GM12865 (cell line): ENCODE measurements at places on chromosomes 4 and X.

DNA sequence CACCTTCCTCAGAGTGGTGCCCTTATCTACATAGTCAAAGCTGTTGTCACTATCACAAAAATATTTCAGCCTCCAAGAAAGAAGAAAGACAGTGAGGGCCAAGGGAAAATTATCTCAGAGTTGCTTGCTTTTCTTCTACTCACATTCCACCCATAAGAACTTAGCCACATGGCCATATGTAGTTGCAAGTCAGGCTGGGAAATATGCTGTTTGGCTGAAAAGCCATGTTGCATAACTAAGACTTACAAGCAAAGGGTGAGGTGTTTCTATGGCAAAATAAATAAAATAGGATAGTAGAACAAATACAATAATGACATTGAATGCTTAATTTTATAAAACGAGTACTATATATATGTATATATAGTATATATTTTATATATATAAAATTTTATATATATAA lies 365.9 kb upstream of the PABPC4L start:
- DNase-seq, result no peak

DNA sequence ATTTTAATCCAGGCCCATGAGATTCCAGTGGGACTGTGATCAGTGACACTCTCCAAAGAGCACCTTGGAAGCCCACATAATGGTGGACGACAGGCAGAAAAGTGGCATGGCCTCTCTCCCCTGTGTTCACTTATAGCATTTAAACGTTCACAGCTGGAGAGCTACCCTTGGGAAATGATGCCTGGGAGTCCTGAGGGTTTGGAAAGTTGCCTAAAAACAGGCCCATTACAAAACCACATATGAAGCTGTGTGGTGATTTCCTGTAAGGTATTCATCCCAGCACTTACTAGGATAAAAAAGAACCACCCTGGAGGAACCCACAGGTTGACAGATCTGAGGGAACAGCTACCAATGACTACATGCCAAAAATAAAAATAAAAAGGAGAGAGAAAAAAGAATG lies 193.2 kb downstream of the RASL11B start:
- no peak for DNase-seq

DNA sequence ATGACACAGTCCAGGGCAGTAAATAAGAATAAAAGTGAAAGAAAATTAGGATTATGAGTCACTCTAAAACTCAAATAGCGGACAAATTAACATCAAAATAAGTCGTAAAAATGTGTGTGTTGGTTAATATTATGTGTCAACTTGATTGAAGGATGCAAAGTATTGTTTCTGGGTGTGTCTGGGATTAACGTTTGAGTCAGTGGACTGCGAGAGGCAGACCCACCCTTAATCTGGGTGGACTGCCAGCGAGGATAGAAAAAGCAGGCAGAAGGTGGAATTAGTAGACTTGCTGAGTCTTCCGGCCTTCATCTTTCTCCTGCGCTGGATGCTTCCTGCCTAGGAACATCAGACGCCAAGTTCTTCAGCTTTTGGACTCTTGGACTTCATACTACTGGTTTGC lies 324.3 kb upstream of the PCDH10 start:
- DNase-seq, result no peak

GRCh38 chr4:153661215-153661822 lies 22.8 kb upstream of the TLR2 start:
- no peak for DNase-seq
